ENCODE measurements at places on chromosomes 2 and 18.

DNA sequence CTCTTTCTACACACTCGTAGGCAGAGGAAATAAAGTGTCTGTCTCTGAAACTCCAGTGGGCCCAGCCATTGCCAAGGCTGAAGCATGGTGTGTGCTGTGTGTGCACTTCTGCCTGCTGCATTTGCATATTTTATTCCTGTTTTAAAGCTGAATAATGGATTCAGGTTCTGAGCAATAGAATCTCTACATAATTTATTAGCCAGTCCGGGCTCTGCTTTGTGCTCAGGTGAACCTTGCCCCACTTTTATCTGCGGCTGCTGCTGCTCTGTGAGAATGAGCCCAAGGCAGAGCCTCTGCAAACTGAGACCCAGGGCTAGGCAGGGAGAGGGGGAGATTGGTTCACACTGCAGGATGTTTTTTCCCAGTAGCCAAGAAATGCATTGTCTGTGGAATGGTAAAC, 64.6 kb upstream of the SH3BP4 start:
- no peak for DNase-seq

GRCh38 chr2:198545411-198545810, 741.0 kb downstream of the PLCL1 start:
- DNase-seq: no peak

GRCh38 chr2:147181351-147182029, 663.3 kb upstream of the ACVR2A start:
- DNase-seq: no peak

DNA sequence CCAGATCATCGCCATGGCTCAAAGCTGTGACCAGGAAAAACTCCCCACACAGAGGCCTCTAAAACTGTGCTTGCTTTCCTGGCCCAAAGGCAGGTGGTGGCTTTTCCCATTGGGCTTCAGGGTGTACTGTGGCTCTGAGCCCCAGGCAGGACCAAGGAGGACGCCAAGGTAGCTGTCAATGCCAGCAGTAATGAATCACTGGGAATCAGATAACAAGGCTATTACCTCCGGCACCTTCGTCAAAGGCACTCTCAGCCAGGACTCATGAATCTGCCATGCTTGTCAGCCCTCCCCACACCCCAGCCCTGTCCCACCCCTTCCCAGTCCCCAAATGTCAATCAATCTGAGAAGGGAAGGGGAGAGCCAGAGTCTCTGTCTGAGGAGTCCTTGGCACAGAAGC, 27.9 kb upstream of the EN1 start:
- no peak for DNase-seq

GRCh38 chr18:56574861-56575260, 63.5 kb downstream of the TXNL1 start:
- no peak for DNase-seq

- DNase-seq: no peak
Observed at GRCh38 chr18:79607361-79607952, 72.1 kb upstream of the CTDP1 start.

DNA sequence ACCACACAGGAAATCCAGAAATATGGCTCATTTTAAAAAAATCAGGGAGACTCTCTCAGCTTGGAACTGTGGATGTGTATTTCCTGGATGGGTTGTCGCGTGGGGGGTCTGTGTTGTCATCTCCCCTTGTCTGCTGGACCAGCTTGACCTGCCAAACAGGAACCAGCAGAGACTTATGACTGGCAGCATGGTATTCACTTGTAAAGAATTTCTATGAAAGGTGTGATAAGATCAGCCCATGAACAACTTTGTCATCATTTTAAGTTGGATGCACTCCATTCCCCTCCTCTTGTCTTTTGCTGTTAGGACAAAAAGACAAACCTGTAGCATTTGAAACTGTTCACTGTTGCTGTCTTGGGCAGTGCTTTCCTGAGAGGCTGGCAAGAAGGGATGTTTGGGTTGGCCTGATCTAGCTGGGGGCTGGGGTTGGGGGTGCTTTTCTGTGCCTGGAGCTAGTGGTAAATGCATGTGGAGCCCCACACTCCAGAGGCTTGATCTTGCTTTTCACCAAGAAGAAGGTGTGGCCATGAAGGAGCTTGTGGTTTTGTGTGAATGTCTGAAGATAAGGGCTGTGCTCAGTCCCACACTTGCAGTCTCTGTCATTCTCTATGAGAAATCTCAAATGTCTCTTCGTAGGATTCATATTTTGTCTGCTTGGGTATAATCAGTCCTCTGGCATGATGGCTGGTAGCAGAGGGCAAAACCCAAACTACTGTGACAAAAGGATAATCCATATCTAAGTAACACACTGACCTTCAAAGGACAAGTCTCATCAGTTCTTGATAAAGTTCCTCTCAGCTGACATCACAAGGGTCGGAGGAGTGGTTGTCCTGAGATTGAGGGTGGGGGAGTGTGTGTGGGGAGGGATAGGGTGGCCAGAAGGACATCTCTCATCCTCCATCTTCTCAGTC, 39.0 kb downstream of the RALB start:
- no peak for DNase-seq

- DNase-seq: no peak
Observed at GRCh38 chr2:80429251-80429650, 124.7 kb upstream of the LRRTM1 start.

DNA sequence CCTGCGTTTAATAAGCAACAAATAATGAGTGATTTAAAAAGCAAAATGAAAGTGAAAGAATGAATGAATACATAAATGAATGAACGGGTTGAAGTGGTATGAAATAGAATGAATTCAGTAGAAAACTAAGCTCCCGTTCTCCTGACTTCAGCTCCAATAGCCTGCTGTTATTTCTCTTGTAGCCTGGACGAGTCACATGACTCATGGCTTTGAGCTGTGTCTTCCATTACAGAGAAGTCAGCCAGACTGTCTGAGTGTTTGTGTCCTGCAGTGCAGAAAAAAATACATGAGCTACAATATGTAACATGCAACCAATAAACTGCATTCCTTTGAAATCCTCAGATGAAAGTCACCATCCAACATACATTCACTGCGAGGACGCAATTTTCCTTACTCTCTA, 21.2 kb downstream of the SCG2 start:
- no peak for DNase-seq

DNA sequence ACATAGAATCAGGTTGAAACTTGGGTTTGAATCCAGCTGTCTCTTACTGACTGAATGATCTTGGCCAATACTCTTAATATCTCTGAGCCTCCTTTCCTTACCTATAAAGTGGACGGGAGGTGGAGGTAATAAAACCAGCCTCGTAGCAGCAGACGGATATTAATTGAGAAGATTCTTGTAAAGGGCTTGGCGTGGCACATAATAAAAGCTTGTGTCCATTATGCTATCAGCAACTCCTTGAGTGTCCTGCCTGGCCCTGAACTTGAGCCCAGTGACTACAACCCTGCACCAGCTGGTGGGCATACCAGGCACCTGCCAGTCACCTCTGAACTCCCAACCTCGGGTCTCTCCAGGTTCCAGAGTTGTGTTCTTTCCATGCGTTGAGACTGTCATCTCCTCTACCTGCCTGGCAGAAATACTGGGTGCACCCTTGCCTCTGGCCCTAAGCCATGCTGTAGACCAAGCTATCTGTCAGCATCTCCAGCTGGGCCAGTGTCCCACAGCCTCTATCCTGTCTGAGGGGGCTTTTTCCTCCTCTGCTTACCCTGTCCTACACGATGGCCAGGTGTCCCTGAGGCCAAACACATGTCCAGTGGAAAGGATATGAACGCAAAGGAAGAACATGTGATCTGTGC, 9.7 kb downstream of the CAPN13 start:
- no peak for DNase-seq

- no peak for DNase-seq
Observed at GRCh38 chr18:58298251-58299134, 254.5 kb downstream of the NEDD4L start.

DNA sequence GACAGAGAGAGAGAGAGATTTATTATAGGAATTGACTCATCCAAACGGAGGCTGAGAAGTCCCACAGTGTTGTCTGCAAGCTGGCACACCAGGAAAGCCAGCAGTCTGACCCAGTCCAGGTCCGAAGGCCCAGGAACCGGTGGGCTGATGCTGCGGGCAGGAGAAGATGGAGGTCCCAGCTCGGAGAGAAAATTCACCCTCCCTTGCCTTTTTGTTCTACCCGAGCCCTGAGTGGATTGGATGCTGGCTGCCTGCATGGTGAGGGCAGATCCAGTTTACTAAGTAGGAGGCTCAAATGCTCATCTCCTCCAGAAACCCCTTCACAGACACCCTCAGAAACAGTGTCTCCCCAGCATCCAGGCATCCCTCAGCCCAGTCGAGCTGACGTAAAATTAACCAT, 22.2 kb upstream of the STK25 start:
- DNase-seq: no peak

DNA sequence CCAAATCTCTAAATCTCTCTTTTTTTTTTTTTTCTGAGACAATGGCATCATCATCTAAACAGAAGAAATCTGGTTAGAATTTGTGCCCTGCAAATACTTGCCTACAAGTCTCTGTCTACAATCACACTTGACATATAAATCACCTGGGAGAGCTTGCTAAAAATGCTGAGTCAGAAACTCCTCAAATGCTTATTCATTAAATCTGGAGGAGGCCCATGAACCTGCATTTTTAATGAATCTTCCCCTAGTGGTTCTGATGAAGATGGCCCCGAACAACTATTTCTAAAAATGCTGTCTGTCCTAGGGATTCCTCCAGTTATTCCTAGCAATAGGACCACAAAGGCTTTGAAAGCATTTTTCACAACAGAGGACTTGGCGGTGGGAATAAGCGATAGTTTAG, 1.6 kb upstream of the CSRNP3 start:
- no peak for DNase-seq

GRCh38 chr18:36031903-36032302, 35.5 kb downstream of the RPRD1A start:
- no peak for DNase-seq

DNA sequence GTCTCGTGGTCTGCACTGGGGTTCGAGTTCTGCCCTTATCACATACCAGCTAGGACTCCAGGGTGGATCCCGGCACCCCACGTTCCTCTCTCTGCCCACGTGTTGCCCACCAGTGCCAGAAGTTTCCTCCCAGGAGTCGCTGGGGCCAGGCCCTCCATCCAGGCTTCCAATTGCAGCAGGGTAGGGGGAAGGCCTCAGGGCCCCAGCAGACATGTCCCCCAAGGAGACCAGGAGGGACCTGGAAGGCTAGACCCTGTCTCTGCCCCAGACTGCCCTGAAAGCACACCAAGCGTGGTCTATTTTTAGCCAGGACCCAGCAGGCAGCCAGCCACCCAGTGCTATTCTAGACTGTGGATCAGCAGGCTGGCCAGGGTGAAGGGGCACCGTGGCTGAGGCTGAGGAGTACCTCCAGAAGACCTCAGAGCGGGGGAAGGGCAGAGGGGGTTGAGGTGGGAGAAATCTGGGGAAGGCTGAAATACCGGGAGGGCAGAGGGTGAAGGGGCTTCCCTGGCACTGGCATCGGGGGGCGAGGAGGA, 18.8 kb upstream of the TNS1 start:
- no peak for DNase-seq

GRCh38 chr2:239669899-239670460, 269.2 kb upstream of the HDAC4 start:
- no peak for DNase-seq

- no peak for DNase-seq
Observed at GRCh38 chr2:109582928-109583895, 30.6 kb downstream of the SEPTIN10 start.

- no peak for DNase-seq
Observed at GRCh38 chr18:11272516-11272915, 123.1 kb upstream of the PIEZO2 start.

DNA sequence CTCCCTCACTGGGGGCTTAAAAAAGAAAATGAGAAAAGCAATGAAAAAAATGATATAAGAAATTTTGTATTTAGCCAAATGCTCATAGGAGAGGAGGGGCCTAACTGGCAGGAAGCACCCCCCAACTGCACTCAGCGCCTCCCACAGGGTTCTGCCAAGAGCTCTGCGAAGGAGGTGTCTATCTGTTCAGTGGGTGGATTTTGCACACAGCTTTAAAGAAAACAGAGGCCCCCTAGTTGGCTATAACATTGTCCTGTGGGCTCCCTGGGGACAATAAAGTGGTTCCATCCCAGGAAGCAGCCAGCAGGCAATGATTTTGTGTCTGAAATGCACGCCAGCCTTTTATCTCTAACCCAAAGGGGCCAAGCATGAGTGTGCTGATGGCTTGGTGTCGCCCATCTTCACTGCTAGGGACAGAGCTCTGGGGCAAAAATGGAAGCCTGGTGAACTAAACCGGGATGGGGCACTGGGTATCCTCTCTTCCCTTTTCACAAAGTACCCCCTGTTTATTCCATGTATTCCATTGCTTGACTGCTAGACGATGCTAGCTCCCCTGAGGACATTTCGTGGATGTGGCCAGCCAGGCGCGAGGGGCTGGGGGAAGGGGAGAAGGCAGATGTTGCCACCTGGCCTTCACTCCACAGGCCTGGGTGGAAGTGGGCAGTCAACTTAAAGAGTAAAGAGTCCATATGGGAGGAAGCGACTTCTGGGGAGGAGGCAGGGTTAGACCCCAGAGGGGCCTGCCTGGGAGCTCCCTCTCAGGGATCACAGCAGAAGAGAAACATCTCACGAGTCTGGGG, 205.7 kb downstream of the CYP26B1 start:
- DNase-seq: no peak

DNA sequence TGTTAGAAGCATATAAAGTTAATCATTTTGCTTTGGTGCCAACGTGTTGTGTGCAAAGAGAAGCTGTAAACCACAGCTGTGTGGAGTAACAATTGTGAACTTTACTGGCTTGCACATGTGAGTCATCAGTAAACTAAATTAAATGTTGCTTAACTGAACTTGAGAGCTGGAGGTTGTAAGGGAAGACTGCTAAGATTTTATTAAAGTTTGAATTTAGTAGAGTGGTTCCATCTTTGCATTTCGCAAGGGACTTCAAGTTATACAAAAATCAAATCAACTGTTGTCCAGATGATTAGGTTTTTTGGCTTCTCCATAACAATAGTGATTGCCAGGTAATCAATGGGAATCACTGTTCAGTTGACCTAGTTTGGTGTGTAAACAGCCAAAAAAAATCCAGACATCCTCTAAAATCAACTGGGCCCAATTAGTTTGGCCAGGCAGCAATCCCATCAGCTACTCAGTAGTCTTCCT, 247.4 kb downstream of the MYO3B start:
- DNase-seq: no peak
